ENCODE measurements at places on chromosomes 6 and 20.

DNA sequence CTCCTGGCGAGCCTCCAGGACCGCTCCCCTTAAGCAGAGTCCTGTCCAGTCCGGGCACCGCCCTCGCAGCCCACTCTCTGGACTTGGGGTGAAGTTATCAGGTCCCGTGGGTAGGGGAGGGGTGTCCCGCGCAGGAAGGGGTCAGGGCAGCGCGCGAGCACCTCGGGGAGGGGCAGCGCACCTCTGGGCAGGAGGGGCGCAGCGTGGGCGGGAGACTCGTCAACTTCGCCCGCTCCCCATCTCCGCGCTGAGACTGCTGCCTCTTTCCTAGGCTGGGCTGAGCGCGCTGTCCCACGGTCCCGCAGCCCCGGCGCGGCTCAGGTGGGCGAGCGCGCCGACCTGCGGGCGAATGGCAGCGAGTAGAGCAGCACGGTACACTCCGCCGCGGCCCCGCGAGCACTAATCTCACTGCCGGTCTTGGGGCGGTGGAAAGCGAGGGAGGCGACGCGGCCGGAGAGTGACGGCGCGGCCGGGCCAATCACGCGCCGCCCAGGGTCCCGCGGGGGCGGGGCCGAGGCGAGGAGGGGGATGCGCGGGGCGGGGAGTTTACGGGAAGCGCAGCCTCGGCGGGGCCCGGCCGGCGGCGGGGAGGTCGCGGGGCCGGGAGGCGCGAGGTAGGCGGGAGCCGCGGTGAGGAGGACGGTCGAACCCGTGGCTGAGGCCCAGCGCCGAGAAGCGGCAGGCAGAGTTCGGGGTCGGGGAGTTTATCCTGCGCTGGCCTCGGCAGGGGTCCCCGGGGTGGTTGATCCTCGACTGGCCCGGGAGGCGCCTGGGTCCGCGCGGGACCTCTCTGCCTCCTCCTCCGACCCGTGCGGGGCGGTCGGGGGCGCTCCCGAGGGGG, at the start of gene MAN1A1:
Gene MAN1A1 (minus strand): TSS at position 401 of the 841 bp plus-strand sequence. CDS start 696 bp downstream, outside the sequence.
- DNase-seq: peak; percentile 95

GRCh38 chr6:32933661-32934085, 7.2 kb downstream of the HLA-DMB start:
- DNase-seq: peak; percentile 85

GRCh38 chr20:53767206-53767930, 173.7 kb upstream of the ZNF217 start:
- no peak for DNase-seq

DNA sequence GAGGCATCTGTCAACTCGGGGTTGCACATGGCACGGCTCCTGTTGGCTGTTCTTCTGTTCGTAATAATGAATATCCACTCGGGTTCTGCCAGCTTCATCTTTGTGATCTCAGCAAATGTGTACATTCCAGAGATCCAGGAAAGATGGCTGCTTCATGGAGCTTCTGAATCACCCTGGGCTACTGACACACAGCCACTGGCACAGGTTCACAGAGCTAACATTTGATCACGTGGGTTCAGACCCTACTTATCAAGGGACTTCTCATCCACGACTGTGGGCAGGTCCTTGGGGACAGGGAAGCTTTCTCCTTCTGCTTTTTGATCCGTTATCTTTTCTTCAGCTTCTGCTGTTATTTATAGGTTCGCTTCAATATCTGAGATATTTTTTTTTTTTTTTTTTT, 18.1 kb downstream of the PPP1R3G start:
- DNase-seq: no peak

DNA sequence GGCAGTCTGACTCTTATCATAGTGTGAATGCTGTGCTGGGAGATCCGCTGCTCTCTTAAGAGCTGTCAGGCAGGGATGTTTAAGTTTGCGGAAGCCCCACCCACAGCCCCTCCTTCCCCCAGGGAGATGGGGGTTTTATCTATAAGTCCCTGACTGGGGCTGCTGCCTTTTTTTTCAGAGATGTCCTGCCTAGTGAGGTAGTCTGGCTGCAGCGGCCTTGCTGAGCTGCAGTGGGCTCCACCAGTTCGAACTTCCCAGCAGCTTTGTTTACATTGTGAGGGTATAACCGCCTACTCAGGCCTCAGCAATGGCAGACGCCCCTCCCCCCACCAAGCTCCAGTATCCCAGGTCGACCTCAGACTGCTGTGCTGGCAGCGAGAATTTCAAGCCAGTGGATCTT, 75.7 kb upstream of the UST start:
- DNase-seq: no peak
